ENCODE measurements at places on chromosomes 1 and 21.

- DNase-seq, result no peak
Measured at GRCh38 chr1:7263021-7263960, 478.0 kb downstream of the CAMTA1 start.

DNA sequence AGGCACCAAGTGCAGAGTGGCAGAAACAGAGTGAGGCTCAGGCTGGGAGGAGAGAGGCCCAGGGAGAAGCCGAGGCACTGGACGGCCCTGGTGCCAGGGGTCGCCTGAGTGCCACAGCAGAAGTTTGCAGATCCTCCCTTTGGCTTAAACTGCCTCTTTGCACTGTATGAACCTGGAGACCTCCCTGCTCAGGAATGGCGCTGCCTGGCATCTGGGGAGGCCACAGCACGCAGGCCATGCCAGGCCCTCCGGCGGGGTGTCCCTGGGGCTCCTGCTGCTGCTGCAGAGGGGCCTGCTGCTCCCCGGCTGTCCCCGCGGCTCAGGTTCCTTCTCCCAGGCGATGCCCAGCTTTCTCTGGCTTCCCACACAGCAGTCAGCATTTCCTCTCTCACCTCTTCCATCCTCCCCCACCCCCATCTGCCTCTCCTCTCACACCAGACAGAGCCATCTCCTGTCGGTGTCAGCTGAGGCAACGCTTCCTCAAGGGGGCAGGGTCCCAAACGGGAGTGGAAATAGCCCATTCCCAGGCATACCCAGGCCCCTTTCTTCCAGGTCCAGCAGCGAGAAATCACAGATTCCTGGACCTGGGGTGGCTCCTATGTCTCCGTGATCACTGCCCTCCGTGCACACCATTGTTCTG is 35.2 kb downstream of the SYT6 start:
- DNase-seq, result no peak

- DNase-seq, result no peak
Measured at GRCh38 chr1:245188403-245188802, 33.6 kb downstream of the KIF26B start.

DNA sequence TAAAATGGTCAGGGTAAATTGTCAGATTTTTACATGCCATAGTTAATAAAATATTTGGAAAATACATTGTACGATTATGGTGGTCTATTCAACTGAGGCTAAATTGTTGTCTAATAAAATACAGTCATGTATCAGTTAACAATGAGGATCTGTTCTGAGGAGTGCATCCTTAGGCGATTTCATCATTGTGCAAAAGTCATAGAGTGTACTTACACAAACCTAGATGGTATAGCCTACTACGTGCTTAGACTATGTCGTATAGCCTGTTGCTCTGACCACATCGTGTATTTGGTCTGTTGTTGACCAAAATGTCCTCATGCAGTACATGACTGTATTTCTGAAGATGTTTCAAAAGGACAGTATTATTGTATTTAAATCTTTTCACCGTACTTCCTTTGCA is 5.2 kb downstream of the EEIG2 start:
- no peak for DNase-seq

GRCh38 chr1:49028396-49028795 is 251.7 kb upstream of the BEND5 start:
- no peak for DNase-seq

DNA sequence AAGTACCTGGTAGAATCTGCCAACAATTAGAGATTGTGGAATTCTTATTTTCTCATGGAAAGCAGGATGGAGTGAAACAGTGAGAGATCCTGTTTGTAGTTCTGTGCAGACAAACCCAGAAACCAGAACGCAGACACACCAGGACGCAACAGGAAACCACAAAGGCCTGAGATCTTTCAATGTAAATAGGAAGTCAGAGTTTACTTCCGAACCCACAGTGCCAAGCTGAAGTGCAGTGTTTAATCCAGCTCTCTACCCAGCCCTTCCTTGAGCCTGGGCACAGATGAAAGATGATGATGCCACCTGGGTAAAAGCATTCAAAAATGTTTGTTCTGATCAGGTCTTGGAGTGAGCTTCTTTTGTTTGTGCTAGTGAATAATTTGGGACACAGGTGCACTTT is 244.2 kb upstream of the HOOK1 start:
- DNase-seq, result no peak

GRCh38 chr1:243855616-243856318 is 5.7 kb upstream of the AKT3 start:
- DNase-seq, result no peak

DNA sequence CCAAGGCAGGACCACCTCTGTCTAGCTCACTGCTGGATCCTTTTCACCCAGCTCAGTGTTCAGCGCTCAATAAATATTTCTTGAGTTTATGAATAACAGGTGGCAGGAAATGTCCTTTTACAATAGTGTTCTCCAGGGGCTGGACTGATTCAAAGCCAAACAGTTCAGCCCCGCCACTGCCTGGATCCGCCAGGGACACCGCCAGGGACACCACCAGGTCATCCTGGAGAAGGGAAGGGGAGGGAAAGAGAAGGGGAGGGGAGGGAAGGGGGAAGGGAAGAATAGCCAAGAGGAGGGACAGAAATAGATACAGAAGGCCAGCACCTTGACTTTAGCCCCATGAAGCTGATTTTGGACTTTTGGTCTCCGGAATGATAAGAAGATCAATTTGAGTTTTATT is 255.6 kb downstream of the GRIK3 start:
- DNase-seq, result no peak

GRCh38 chr1:13681921-13682320 is 18.1 kb upstream of the PRDM2 start:
- no peak for DNase-seq

GRCh38 chr1:190179817-190180216 is 297.8 kb downstream of the BRINP3 start:
- no peak for DNase-seq

DNA sequence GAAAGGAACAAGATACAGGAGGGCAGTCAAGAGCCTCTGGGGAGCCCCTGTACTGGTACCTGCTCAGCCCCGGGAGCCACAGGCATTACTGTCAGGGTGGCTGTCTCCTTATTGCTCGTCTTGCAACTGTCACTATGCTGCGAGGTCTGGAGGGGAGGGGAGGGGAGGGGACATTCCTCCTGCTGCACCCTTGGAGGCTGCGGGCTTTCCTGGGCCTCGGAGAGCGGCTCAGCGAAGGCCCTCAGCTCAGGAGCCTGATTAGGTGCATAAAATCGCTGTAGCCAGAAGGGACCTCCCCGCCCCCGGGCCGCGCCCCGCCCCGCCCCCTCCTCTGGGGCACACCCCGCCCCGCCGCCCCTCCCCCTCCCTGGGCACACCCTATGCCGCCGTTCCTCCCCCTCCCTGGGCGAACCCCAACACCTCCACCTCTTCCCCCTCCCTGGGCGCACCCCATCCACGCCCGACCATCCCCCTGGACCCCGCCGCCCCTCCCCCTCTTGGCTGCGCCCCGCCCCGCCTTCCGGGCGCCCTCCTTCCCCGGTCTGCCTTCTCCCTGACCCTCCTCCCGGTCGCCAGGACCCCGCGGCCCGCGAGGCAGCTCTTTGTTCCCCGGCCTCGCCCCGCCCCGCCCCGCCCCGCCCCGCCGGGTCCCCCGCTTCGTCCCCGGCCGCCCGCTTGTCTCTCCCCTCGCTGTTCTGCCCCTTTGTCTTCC is 35.5 kb downstream of the CACHD1 start:
- DNase-seq, result peak; percentile 76

Measured in NCI-H1105 treated with DMSO at 0.1 percent for 48 hours (cell line).